Fibroblast of skin of left biceps (primary cell): ENCODE measurements at places on chromosomes 13 and 19.

DNA sequence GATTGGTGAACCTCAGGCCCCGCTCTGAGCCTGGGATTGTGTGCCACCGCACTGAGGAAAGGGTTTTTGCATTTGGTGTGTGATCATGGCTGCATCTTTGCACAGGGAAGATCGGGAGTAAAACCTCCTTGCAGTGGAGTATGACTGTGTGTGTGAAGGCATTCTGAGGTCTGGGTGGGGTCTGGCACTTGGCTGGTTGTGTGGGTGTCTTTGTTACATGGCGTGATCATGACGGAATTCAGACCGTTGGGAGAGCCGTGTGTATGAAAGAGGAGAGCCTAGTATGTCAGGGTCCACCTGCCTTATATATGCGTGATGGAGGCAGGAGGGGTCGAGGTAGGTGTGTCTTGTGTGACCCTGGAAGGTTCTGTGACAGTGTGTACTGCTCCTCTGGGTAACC, 740 bp upstream of the BEST2 start:
- DNase-seq, result no peak

GRCh38 chr19:41689993-41690800, 2.1 kb upstream of the CEACAM7 start:
- no peak for DNase-seq

GRCh38 chr13:102466610-102467190, 64.9 kb upstream of the FGF14 start:
- DNase-seq, result no peak

GRCh38 chr13:25281193-25281934, 5.9 kb downstream of the MTMR6 start:
- DNase-seq, result no peak

DNA sequence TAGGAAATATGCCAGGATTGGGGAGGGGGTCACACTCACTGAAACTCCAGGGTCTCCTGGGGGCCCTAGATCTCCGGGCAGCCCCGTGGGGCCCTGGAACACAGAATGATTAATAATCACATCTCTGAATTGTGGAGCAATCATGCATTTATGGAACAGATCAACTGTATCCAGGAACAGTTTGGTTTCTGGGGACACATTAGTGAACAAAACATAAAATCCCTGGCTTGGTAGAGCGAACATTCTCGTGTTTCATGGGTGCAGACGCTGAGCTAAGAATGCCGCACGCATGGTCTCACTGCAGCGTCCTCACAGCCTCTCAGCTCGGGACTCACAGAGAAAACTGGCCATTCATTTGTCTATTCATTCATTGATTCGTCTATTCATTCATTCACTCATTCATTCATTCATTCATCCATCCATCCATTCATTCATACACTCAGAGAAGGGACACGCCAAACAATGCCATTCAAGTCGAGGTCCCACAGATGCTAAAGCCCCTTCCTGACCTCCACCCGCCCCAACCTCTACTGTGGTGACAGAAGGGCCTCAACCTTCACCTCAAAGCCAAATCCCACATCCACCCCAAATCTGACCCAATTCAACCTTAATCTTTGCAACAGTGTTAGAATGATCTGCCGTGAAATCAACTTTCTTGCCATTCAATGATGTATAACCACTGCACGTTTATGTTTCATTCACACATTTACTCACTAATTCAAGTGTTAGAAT, 35.0 kb upstream of the OLFM2 start:
- no peak for DNase-seq

- peak; percentile 2 for DNase-seq
Measured at GRCh38 chr13:90171649-90172048, 1175.8 kb upstream of the MIR17HG start.

DNA sequence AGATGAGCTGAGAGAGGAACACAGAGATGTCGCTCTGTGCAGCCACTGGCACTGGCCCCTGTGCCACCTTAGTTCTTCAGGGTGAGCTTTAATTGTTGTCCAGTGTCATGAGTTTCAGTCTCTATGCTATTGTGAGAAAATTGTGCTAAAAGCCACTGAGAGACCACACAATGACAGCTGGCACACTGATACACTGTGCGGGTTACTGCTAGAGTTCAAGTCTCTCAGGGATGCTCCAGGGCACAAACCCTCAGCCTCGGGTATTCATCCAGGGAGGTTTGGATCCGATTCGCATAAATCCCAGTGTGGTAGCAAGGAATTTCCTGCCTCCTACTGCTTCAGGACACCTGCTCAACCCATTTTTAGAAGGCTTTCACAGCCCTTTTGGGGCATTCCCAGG, 68.1 kb upstream of the EDNRB start:
- DNase-seq, result no peak

DNA sequence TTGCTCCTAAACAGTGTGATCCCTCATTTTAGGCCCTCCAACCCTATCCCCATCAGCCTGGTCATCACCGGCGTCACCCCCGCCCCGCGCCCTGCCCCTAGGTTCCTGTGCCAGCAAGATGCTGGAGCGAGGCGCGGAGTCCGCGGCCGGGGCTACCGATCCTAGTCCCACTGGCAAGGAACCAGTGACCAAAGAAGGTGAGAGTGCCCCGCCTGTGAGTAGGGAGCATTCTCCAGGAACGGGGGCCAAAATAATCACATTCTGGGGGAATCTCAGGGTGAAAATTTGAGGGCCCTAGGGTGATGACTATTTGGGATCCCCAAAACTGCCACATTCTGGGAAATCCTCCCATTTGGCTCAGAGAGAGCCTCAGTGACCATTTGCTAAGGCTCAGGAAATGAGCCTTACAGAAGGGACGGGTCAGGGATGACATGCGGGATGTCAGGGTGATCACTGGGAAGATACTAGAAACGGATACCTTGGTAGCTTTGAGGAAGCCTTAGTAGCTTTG, 1.4 kb downstream of the ZNF575 start:
- DNase-seq, result no peak

DNA sequence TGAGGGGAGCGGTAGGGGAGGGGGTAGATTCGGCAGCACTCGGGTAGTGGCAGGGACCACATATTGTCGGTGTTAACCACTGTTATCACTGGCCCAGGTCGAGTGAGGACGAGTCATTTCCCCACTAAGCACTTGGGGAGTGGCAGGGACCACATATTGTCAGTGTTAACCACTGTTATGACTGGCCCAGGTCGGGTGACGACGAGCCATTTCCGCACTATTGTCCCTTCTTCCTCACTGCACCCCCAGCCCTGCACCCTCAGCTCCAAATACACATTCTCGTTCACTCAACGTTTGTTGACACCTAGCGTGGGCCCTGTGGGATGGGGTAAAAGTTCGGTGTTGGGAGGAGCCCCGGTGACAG, 467 bp upstream of the CLN5 start:
- no peak for DNase-seq

DNA sequence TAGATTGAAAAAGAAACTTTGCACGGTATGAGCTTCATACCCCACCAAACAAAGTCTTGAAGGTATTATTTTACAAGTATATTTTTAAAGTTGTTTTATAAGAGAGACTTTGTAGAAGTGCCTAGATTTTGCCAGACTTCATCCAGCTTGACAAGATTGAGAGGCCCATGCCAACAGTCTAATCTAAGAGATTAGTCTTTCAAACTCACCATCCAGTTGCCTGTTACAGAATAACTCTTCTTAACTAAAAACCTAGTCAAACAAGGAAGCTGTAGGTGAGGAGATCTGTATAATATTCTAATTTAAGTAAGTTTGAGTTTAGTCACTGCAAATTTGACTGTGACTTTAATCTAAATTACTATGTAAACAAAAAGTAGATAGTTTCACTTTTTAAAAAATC, 41.9 kb upstream of the RAP2A start:
- no peak for DNase-seq

DNA sequence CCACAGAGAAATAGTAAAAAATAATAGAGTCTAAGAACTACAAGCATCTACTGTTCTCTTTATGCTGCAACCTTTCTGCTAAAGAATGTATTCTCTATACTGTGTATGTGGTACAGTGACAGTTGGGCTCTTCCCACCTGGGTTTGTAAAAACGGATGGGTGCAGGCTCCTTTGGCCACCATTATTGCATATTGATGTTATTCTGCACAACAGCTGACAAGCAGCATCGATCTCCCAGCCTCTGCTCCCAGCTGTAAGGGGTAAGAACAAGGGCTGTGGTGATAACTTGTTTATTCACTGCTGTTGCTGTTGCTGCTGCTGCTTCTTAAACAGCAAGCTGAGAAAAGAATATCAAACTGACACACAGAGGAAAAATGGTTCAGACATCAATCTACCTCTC, 56.1 kb downstream of the KCNRG start:
- DNase-seq, result no peak

DNA sequence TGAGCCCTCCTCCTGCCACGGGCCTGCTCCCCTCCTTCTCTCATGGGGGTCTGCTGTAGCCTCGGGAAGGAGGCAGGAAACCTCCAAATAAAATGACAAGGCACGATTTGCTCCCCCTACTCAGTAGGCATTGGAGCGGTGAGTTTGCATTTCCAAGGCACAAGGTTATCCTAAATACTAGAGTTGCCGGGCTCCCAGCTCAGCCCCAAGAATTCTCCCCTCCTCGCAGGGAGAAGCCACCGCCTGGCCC, 1.5 kb downstream of the CEBPA start:
- no peak for DNase-seq
